ENCODE measurements at places on chromosomes 7 and 10. TPM values are rescaled to one million over a fixed set of nuclear protein-coding genes. Genes with fewer than 3 reads are reported as not detected.

The PAPOLB gene
- not detected for total RNA-seq

DNA sequence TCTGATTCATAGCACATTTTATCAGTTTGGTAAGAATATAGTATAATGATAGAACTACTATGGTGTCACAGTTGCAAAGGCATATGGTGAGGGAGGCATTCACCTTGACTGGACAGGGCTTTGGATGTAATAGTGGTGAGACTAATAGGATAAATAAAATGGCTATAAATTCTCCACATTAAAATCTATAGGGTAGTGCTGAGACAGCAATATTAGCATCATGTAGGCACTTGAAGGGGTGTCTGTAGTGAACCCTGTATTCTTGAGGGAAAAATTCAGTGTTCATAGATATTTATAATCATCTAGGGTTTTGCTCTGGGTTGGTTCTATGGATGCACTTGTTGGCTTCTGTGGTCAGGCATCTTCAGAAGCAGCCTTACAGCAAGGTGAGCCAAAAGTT lies 59.3 kb upstream of the ICA1 start:
- no peak for DNase-seq

DNA sequence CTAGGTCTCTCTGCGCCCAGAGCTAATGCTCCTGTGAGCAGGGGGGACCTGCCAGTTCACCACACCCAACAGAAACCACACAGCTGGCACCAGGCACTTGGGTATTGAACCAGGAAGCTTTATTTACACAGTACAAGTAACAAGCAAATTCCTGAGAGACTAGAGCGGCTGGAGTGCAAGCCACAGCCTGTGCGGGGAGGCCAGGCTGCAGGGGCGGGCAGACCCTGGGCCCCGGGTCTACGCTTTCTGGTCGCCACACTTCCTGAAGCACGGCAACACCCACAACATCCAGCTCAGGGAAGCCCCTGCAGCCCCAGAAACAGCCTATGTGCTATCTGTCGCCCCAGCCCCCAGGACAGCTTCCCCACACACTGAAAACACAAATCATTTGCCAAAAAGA lies 125.0 kb downstream of the FAM53B start:
- DNase-seq: no peak

GRCh38 chr10:1360011-1360557 lies 303.9 kb downstream of the WDR37 start:
- DNase-seq: peak; percentile 19

DNA sequence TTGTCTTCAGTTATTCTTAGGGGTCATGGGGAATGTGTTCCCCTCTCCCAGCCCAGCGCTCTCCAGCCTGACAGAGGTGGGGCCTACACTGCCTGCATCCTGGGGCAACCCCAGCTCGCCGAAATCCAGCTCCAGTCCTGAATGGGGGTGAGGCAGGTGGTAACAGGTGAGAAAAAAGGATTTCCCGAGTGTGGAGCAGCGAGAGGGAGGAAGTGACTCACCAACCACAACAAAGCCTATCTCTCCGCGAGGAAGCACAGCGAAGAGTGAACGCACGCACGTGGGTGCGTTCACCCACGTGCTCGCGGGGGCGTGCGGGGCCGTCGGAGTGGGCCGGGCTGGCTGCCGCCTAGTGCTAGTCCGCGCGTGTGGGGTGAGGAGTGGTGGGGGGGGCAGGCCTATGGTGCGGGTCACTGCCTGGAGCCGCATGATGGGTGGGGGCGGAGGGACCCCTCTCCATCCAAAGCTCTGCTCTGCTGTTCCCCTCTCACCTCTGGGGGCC lies 855 bp upstream of the PALD1 start:
- DNase-seq: peak; percentile 84

- DNase-seq: peak; percentile 68
Measured at GRCh38 chr7:5692112-5692844, 89.2 kb downstream of the RNF216 start.
